ENCODE measurements at places on chromosomes 6 and 20.

GRCh38 chr20:14928083-14928482, 590.7 kb upstream of the FLRT3 start:
- no peak for DNase-seq

- no peak for DNase-seq
Measured at GRCh38 chr20:46317685-46318177, 9.4 kb upstream of the CDH22 start.

DNA sequence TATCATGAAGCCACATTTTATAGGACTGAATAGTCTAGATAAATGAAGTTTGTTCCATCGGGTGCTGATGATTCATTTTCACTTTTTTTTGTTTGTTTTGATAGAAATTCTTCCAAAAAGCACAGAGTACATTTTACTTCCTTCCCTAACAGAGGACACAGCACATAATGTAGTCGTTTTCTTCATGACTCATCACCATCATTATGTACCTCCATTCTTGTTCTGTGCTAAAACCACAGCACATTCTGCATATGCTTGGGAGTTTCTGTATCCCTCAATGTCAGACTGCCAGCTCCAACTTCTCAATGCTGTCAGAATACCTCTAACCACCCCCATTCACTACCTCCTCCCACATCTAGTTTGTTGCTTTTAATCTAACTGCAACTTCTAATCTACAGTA, 1004.9 kb upstream of the ADGRB3 start:
- DNase-seq, result no peak

GRCh38 chr6:105785066-105785811, 300.9 kb upstream of the PRDM1 start:
- no peak for DNase-seq

DNA sequence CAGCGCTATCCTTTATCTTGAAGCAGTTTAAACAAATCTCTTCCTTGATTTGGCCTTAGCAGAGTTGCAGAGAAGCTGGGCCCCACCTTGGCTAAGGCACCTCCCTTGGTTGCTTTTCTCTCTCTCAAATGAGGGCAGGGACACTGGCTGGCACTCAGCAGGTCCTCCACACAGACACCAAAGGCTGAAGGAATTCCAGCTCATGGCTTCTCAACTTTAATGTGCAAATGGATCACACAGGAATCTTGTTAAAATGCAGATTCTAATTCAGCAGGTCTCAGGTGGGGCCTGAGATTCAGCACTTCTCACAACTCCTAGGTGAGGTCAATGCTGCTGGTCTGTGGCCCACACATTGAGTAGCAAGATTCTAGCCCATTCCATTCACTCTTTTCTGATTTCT, 25.7 kb downstream of the RIMS4 start:
- DNase-seq, result no peak

GRCh38 chr6:89921691-89922090, 27.4 kb downstream of the GJA10 start:
- no peak for DNase-seq

GRCh38 chr6:106119546-106119945, 33.4 kb downstream of the PRDM1 start:
- no peak for DNase-seq

Data from T-helper 2 cell treated with Interferon-gamma antibody and Interleukin-4, amounts not matched to agents 5 μg/mL and 100 μg/mL, for 36 hours (primary cell).